Activated CD8-positive, alpha-beta T cell treated with anti-CD3 and anti-CD28 coated beads for 36 hours (primary cell): ENCODE measurements at places on chromosomes 11 and 22. TPM values are rescaled to one million over a fixed set of nuclear protein-coding genes. Genes with fewer than 3 reads are reported as not detected.

GRCh38 chr22:22111267-22111751 is 128.7 kb upstream of the TOP3B start:
- peak; percentile 70 for DNase-seq

Gene OR52N4
- total RNA-seq = 1.1 TPM

DNA sequence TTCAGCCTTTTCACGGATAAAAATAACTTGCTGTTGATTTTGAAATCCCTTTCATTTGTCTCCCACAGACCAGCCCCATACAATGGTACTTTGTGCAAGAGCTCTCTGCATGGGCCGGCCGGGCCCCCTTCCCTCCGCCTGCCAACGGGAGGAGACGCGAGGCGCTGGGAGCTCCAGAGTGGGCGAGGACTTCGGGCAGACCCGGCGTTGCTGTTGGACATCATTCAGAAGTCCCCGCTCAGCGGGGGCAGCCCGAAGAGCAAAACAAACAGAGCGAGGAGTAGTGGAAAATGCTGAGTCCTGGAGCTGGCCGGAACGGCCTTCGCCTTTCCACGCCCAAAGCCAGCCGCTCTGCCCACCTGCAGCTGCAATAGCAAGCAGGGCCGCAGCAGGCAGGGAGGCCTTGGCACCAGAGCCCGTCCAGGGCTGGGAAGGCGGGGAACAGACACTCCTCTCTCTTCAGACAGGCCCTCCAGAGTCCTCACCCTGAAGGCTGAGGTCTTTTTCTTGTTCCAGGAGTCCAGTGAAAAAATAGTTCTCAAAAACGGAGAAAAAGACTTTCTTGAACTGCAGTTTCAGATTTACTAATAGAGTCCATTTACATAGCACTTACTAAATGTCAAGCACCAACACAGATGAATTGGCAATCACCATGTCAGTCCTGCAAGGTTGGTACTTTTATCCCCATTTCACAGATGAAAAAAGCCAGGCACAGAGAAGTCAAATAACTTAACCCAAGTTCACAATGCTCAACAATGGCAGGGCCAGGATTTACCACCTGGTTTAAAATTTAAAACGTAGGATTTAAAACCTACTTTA is 135.5 kb downstream of the ETS1 start:
- DNase-seq = no peak

Gene OR51B4
- not detected for total RNA-seq

- no peak for DNase-seq
Measured at GRCh38 chr11:88651556-88651955, 314.0 kb upstream of the CTSC start.
